Stimulated activated CD4-positive, alpha-beta T cell treated with anti-CD3 and anti-CD28 coated beads, Interleukin-15, amount 100 ng/mL, for 1 hour (primary cell): ENCODE measurements at places on chromosomes 5 and 9.

- DNase-seq = no peak
These were observed 16.9 kb downstream of the DNAJC18 start for GRCh38 chr5:139422307-139422893.

DNA sequence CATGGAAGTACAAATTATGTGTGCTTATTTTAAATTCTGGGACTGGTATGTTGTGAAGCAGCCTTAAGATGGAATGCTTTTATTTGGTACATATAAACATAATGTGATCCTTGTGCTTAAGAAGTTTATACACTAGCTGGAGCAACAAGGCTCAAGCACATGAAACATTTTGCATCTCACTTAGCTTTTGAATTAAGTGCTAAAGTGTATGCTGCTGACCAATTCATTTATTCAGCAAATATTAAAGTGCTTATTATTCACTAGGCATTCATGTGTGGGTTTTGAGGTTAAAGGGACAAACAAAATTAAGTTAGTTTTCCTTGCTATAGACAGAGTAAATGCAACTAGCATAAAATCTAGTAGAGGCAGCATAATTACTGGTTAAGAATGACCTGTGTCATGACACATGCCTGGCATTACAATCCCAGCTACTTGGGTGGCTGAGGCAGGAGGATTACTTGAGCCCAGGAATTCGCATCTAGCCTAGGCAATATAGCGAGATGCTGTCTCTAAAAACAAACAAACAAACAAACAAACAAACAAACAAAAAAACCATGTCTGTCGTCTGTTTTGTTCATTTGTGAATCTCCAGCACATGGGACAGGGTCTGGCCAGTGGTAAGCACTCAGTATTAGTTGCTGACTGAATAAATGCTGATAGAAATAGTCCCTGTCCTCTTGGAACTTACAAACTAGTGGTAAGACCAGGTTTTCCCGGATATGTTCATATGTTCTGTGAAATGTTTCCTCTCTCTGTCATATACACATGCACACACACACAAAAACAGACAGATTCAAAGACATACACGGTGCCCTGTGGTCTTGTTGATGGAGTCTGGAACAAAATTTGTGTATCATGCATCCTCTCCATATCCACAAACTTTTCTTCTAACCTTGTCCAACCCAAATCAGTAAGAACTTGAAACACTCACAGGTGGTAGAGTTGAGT lies 41.9 kb upstream of the TNFAIP8 start:
- DNase-seq = no peak

- DNase-seq = no peak
These were observed 16.3 kb downstream of the DAPK1 start for GRCh38 chr9:87513880-87514535.

DNA sequence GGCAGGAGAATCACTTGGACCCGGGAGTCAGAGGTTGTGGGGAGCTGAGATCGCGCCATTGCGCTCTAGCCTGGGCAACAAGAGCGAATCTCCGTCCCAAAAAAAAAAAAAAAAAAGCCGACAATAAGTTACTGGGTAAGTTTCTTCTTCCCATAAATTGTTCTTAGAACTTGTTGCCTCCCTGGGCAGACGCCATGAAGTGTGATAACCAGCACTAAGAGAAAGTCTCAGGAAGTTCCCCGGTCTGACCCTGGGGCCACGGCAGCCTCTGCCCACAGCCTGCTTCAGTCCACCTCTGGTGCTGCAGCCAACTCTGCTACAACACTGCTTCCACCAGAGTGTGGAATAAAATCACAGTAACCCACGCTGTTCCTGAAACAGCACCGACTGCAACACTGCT lies 19.1 kb downstream of the LPCAT1 start:
- no peak for DNase-seq

GRCh38 chr5:171573021-171573420 lies 153.6 kb downstream of the FGF18 start:
- no peak for DNase-seq

DNA sequence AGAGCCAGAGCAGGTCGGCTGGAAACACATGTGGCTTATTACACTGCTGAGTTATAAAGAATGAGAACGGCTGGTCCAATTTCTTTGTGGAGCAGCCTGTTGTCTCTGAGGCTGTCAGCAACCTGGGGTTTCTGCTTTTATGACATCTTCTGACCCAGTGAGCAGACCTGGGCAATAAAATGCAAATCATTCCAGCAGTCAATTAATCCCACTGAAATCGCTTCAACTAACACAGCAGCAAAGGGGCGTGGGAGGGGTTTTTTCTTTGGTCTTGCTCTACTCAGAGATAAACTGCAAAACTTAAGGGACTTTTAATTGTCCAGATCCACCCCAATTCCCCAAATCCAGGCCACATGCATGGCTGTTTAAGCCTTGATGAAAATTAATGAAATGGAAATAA lies 215.7 kb downstream of the SLIT3 start:
- DNase-seq = no peak

DNA sequence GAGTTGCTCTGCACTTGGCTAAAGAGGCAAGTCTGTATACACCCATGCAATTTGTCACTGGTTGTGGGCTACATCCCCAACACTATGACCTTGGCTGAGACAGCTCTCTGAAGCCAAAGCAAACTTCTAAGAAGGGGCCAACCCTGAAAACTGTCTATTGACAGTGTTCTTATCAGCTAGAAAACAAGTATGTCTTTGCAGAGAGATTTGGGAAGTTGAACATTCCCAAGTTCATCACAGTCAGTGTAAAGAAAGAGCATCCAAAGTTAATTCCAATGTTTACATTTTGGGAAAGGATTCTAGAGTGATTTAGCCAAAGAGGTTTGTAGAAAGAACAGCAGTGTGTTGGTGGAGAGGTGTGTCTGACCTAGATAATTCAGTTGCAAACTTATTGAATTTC lies 711.1 kb upstream of the CHD1 start:
- DNase-seq = no peak

- no peak for DNase-seq
These were observed 340.3 kb downstream of the GADD45G start for GRCh38 chr9:89945133-89945532.

GRCh38 chr9:137485343-137486140 lies 26.4 kb upstream of the NSMF start:
- DNase-seq = no peak

- DNase-seq = no peak
These were observed 83.9 kb downstream of the NR2F1-AS1 start for GRCh38 chr5:93497096-93497495.

DNA sequence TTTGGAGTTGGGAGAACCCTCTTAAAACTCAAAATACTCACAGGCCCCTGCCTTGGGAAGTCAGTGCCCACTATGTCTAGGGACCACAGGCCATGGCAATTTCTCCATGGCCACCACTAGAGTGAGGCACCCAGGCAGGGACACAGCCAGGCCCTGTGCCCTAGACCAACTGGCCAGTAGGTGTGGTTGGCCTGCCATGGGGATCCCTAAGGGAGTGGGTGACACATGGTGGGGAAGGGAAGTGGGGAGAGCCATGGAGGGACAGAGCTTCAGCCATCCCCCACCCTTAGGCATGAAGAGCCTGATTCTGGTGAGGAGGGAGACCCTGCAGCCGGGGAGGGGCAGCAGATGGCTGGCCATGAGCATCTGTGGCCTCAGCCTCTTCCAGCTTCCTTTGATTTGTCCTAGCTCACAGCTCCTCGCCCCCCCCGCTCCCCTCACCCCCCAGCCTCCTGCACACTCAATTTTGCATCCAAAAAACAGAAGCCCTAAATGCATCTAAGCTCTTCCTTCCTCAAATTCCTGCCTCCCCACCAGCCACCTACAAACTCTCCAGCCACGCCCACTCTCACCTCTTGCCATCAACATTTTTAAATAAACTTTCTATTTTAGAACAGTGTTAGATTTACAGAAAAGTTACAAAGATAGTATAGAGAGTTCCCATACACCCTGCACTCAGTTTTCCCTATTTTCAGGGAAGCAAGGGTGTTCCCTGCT lies 1.6 kb upstream of the DBN1 start:
- DNase-seq = no peak
